ENCODE measurements at places on chromosomes 2 and 18.

DNA sequence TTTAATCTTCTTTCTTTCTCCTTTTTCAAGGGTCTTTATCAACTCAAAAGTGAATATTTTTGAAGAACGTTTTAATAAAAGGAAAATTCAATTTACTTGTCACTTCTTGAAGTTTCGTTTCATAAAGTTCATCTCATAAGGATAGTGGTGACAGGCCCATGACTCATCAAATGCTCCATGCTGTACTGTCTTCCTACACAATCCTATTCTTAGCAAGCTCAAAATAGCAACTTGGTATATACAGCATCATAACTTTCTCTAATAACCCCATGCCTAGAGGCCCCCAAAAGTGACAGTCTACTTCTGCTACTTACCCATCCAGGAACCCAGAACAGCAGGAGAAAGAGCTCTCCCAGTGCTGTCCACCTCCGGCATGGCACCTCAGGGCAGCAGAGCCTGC, 7.7 kb downstream of the FBXO15 start:
- no peak for DNase-seq

- no peak for DNase-seq
These were observed 636 bp downstream of the ARL4C start for GRCh38 chr2:234496055-234496834.

GRCh38 chr2:10188211-10188610, 65.7 kb downstream of the RRM2 start:
- no peak for DNase-seq

DNA sequence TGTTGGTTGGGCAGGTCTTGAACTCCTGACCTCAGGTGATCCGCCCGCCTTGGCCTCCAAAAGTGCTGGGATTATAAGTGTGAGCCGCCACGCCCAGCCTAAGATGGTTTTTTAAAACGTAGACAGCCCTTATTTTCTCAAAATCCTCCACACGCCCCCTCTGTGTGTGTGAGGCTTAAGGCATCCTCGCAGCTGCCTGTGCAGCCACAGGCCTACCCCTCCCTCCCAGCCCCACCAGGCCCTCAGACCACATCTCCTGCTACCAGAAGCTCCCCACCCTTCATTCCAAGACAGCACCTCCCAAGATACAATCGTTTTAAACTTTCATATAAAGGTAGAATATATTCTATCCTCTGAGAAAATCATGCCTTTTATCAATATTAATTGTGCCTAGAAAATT, 4.8 kb downstream of the ANO7 start:
- no peak for DNase-seq

DNA sequence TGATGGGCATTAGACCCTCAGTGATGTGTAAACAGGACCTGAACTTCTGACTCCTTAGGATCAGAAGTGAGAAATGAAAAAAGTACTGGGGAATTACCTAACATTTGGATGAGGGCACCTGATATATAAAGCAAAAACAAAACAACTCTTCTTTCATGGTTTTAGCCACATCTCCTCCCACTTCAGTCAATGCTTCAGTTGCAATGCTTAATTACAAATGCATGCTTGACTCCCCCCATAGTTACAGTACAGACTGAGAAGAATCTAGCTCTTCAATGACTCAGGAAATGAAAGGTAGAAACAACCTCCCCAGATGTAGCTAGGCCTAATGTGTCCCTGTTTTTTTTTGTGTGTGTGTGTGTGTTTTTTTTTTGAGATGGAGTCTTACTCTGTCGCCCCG, 276.8 kb upstream of the POU3F3 start:
- DNase-seq, result no peak

GRCh38 chr2:88011011-88011410, 5.3 kb downstream of the RNU2-63P start:
- no peak for DNase-seq

- DNase-seq, result no peak
These were observed 162.7 kb downstream of the PPP1R1C start for GRCh38 chr2:182148344-182148743.

GRCh38 chr2:159169187-159169586, 117.3 kb downstream of the WDSUB1 start:
- DNase-seq, result no peak

DNA sequence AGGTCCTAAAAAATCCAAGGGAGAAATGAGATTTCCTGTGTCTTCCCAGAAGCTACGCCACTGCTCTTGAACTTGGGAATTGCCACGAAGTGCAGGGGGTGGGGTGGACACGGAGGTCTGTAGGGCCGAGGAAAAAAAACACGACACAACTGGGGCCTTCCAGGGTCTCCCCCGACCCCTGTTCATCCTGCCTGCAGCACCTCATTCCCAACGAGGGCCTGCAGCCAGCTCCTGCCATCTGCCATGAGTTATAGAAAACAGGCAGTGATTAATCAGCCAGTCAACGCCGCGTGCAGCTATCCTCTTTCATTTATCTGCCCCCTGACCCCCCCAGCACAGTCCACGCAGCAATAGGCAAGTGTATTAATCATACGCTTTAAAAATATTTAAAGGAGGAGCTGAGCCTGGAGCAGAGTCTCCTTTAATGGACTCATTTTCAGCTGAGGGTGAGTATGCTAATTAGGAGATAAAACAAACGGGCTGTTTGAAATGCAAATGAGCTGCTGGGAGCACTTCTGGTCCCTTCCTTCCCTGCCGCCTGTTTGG, 209.9 kb downstream of the TFCP2L1 start:
- DNase-seq, result peak; percentile 65

- no peak for DNase-seq
These were observed 12.6 kb downstream of the LDLRAD4 start for GRCh38 chr18:13231151-13231550.

DNA sequence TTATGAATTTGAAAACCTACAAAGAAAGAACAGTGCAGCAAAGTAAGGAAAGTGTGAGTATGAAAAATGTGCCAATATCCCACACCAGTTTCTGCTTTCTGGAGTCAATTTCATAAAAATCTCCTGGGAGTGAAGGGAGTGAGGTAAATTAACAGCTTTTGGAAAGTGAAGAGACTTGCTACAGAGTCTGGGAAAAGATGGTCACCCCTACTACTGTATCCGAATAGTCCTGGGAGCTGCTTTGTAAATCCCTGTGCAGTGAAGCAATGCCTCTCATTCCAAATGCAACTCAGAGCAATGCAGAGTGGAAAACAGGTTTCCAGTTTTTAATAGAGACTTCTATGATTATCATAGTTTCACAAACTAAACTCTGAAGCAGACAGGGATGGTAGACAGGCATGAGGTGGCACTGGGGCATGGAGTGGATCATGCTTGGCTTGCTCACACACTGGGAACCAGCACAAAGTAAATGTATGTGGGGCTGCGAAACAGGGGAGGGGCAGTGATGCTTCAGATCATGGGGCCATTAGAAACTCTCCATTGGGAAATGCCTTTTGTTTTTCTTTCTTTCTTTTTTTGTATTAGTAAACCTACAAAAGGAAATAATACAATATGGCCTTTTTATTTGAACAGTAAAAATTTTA, 10.6 kb downstream of the COL5A2 start:
- no peak for DNase-seq

DNA sequence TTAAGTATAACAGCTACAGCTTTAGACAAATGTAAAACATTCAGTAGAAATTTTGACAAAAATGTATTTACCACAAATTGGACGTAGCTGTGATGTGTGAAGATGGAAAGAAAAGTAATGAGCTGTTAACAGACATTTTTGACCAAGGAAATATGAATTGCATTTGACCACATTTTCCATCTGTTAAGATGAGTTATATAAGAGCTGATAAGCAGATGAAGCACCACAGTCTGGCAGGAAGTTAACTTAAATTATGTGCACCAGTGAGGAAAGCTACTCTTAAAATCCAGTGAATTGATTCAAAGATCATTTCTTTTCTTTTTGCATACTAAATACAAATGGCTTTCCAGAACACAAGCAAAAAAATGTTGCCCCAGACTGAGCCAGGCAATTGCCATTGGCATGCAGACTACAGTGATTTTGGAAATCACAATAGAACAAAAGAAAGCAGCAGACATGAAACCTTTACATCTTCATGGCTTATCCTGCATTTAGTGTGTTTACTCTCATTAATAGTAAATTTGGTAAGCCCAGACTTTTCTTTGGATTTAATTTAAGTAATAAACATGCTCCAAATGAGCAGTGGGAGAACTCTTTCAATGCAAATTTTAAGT, 493.7 kb downstream of the TMX3 start:
- no peak for DNase-seq

- no peak for DNase-seq
These were observed 293.2 kb downstream of the PIEZO2 start for GRCh38 chr18:10856132-10856531.

- DNase-seq, result no peak
These were observed 32.7 kb downstream of the QPCT start for GRCh38 chr2:37377187-37377532.

DNA sequence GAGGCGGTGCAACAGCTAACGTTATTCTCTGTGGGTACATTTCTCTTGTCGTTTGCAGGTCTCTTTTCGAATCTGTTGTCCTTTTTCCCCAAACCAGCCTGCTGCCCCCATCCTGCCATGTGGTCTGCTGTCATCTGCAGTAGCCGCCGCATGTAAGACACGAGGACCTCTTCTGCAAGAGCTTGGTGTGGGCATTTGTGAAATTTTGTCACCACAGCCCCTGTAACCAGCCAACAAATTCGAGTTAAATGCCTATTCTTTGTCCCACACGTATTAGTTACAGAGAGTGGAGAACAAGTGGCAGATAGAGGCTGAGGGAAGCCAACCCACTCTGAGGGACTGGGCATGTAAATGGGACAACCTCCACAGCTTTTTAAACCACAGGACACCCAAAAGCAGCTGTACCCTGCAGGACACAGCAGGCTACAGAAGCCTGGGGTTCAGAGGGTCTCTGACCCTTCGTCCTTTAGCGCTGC, 35.0 kb downstream of the ITGA6 start:
- DNase-seq, result no peak

- DNase-seq, result no peak
These were observed 20.1 kb downstream of the ASAP2 start for GRCh38 chr2:9226458-9227380.

DNA sequence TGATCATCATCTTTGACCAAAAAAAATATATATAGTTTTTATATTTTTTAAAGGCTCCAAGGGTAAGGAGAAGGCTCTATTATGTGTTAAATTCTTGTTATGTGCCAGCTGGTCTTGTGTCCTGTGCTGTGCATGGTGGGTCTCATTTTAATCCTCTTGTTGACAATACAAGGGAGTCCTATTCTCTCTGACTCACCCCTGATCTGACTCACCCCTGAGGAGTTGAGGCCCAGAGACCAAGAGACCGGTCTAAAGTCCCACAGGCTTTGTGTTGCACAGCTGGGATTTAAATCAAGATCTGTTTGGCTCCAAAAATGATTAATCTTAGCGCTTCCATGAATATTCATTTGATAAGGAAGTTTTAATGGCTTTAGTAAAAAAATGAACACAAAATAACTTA, 25.7 kb downstream of the MC2R start:
- DNase-seq, result no peak

DNA sequence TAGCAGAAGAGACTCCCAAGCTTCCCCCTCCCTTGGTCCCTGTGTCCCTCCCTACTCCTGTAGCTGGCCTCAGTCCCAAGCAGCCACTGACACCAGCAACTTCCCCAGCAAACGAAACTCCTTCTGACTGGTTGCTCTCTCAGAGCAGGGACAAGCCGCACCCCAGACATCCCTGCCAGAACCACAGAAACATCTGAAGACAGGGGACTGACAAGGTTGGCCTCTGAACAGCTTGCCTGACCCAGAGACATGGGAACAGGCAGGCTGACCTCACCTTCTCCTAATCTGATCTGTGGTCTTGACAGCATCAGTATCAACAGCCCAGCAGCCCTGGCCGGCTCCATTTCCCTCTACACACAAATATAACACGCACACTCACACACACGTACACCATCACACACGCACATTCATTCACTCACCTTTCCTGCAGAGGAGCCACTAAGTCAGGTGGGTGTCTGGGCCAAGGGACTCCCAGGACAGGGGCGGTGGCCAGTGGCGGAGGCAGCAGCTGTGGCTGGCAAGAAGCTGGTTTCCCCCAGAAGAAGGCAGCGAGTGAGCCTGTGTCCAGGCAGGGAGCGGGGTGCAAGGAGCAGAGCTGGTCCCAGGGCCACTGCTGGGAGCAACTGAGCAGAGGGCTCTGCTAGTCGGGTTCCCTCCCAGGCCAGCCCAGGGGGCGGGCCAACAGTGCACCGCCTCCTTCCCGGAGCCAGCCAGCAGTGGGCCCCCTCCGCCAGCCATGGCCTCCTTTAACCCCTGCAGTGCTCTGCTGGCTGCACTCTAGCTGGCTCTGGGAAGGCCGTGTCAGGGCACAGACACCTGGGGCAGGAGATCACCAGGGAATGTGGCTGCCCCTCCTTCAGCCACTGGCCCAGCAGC, 59.1 kb downstream of the TNS1 start:
- DNase-seq, result no peak

- no peak for DNase-seq
These were observed 125.6 kb upstream of the DLX2 start for GRCh38 chr2:172228177-172228808.

GRCh38 chr2:51424418-51424817, 392.5 kb upstream of the NRXN1 start:
- no peak for DNase-seq

- DNase-seq, result no peak
These were observed 271.8 kb downstream of the NEDD4L start for GRCh38 chr18:58315739-58316215.

DNA sequence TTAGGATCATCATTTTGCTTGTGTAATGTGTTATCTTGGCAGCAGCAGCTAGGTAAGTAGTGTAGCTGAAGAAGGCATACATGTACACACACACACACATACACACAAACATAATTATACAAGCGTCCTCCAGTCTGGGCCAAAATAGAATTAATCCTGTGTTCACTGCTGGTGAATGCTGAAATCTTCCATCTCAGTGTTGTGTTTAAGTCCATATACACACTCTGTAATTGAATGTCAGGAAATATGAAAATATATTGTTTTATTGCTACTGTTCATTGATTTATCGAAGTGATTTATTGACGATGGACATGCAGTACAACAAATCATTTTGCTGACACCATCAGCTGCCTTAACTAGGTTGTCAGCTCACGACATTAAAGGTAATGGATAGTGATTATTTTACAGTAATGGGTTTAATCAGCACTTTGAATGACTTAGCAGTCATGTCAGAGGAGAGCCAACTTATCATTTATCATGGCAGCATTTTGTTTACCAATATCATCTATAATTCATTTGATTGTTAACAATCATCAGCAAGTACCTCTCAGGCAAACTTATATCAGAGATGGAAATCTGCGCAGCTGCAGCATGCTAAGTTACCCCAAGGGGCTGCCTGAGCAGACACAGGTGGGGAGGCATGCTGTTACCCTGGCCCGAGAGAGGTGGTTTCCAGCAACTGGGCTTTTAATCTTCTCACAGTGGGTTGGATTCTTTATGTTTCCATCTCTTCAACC, 83.7 kb upstream of the FSHR start:
- no peak for DNase-seq

- no peak for DNase-seq
These were observed 17.4 kb downstream of the NRP2 start for GRCh38 chr2:205699515-205700289.

All from AG09319 (cell line).